Naive thymus-derived CD4-positive, alpha-beta T cell (primary cell): ENCODE measurements at places on chromosomes 7 and 10. TPM values are rescaled to one million over a fixed set of nuclear protein-coding genes. Genes with fewer than 3 reads are reported as not detected.

EN2 gene
- total RNA-seq = not detected

BTBD16 gene
- not detected for total RNA-seq

OGDHL gene
- not detected in 2 replicates for total RNA-seq

CPEB3 gene
- total RNA-seq = 2.2 TPM
